ENCODE measurements at places on chromosomes 5 and 9.

- DNase-seq, result no peak
These were observed 19.8 kb downstream of the LECT2 start for GRCh38 chr5:135934939-135935338.

DNA sequence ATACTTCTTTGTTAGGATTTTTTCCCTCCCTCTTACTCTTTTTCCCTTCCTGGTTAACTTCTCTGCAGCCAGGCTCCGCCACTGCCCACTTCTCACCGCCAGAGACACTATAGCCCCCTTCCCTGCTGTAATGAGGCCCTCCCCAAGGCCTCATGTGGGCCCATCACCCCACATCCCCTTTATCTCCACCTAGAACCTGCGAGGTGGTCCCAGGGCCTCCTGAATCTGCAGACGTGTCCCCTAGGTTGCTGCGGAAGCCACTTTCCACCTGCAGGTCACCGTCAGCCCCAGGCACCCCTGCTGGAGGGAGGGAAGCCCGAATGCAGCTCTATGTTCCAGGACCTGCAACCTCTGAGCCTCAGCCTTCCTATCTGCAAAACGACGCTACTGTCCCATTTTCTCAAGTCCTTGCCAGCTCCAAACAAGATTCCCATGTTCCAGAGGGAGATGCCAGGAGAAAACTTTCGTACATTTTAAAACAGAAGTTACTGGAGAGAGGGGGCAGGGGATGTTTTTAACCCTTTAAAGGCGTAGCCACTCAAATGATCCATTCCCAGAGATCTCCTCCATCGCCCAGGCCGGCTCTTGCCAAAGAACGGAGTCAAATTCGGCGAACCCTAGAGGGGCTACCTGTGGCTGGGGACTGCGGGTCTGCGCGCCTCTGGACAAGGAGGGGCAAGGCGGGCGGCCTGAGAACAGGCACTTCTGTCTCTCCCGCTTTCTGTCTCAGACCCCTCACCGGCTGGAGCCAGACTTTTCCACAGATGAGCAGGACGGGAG, 929 bp downstream of the SH3PXD2B start:
- peak; percentile 34 for DNase-seq

DNA sequence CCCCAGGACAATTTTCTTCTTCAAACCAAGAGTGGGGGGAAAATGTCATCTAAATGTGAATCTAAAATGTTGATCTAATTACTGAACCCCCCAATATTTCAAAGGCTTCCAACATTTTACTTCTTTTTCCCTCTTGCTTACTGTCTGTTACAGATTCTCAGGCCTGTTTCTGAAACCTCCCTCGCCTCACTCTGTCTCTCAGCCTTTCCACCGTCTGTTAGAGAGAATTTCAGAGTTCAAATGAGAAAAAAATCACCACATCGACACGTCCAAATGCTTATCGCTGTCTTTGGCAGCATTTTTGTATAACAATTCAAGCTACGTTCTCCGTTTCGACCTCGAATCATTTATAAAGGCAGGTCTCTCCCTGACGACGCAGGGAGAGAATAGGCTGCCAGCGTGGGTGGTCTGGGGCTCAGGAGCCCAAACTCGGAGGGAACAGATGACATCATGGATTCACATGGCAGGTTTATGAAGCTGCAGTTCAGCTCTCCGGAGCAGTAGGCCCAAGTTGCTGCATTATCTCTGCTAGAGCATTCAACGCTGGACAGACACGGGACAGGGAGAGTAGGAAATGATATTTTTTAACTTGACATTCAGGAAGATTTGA, 139.8 kb downstream of the GAS1 start:
- DNase-seq, result no peak

DNA sequence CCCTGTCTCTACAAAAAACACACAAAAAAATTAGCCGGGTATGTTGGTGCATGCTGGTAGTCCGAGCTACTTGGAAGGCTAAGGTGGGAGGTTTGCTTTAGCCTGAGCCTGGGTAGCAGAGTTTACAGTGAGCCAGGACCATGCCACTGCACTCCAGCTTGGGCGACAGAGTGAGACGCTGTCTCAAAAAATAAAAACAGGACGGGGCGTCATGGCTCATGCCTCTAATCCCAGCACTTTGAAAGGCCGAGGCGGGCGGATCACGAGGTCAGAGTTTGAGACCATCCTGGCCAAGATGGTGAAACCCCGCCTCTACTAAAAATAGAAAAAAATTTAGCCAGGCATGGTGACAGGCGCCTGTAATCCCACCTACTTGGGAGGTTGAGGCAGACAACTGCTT, 40.3 kb downstream of the UBE2D2 start:
- no peak for DNase-seq

- DNase-seq, result no peak
These were observed 5.1 kb downstream of the ITGA2 start for GRCh38 chr5:52994266-52994665.

- no peak for DNase-seq
These were observed 45.0 kb downstream of the SECISBP2 start for GRCh38 chr9:89363311-89363670.

GRCh38 chr5:51172903-51173626, 210.2 kb upstream of the ISL1 start:
- no peak for DNase-seq

DNA sequence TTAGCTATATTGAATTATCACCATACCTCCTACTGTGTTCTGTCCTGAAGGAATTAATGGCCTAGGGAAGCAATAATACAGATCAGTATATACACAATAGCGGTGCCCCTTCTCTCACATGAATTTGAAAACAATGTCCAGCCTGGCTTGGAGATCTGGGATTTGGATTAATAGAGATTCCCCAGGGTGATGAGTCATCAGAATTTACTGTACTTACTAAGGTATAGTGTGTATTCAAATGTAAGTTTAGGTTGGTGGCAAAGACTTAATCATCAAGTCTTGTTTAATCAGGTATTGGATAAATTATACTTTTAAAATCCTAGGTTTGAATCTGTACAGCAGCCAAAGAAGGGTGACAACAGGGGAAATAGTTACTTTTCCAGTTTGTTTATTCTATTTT, 121.5 kb downstream of the FEM1C start:
- DNase-seq, result no peak

- no peak for DNase-seq
These were observed 850 bp upstream of the C6 start for GRCh38 chr5:41214182-41214581.

DNA sequence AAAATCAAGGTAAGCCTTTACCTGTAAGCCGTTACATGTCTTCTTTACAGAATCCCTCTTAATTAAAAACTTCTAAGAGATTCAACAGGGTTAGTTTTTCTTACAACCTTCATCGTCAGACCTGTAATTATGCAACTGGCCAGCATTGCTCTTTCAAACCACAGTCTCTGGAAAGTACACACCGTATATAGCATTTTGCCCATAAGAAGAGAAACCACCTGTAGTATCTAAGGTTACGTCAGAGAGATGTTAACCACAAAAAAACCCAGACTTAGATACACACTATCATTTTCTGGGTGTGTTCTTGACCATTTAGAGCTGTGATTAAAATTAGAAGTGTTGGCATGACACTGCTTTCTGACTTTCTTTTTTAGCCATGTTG, 140.0 kb downstream of the MUSK start:
- no peak for DNase-seq

DNA sequence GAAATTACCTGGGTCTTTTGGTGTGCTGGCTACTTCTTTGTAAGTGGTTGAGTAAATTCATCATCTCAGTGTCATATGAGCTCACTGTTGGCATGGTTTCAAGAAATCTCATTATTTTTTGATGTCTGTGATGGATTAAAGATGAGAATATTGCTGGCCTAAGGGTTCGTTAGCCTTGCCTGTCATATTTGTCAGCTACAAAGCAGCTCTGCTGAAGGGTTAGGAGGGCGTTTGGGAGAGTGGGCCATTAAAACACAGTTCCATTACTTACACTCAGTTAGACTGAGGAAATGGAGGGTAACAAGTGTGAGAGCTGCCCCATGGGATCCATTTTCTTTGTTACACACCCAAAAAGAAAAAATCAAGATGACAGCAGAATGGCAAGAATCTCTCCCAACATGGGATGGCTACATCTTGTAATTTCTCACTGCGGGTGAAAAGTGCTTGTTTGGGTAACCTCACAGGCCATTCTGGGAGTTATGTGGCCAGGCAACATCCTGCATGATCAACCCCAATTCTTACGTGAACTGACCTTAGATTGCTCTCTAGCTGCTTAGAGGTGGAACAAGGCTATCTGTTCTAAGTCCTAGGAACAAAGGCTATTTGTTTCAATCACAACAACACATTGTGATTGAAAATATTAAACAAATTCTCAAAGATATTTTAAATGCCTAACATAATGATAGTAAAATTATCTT, 609.5 kb upstream of the RGMB start:
- DNase-seq, result no peak

DNA sequence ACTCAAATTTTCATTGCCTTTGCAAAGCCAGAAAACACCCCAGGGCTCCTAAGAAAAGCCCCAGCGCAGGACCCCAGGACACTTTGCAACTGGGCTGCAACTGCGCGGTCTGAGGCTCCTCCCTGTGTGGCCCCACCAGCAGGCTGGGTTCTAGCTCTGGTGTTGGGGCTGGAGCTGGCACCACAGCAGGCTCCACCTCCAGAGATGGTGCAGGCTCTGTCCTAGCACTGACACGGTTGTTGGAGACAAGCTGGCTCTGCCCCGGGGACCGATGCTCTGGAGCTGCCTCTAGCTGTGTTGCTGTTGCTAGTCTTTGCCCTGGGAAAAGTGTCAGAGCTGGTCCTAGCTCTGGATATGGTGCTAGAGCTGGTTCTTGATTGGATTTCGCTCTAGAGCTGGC, 13.6 kb downstream of the LCN10 start:
- no peak for DNase-seq

DNA sequence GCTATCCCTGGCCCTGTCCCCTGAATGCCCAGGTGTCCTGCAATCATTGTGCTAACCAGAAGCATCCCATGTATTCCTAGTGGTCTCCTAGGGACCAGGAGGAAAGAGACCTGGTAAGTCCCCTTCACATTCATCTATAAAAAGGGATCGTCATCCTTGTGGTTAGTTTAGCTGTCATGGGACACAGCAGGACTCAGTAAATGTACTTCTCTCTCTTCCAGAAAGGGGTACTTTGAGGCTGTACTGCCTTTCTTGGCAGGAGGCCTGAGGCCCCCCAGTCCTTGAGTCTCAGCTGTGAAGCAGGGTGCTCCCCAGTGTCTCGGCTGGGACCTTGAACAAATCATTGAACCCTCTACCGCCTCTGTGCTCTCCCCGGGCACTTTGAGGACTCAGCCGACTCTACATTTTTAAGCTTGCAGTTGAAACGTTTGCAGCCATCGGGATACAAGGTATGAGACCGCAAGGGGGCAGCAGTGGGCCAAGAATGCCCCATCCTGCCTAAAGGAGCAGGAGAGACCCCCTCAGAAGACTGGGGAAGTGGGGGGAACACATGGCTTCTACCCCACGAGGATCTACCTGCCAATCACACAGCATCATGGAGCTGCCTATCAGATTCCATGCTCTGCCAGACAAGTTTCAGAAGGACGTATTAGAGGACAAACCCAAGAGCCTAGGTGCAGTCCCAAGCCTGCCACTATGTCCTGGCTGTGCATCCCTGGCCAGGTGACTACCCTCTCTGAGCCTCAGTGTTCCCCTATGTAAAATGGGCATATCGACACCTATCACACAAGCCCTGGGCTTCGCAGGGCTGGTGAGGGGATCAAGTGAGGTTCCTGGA, 2.4 kb upstream of the PHYKPL start:
- DNase-seq, result peak; percentile 63

- no peak for DNase-seq
These were observed 357.8 kb downstream of the KDM4C start for GRCh38 chr9:7115606-7116005.

DNA sequence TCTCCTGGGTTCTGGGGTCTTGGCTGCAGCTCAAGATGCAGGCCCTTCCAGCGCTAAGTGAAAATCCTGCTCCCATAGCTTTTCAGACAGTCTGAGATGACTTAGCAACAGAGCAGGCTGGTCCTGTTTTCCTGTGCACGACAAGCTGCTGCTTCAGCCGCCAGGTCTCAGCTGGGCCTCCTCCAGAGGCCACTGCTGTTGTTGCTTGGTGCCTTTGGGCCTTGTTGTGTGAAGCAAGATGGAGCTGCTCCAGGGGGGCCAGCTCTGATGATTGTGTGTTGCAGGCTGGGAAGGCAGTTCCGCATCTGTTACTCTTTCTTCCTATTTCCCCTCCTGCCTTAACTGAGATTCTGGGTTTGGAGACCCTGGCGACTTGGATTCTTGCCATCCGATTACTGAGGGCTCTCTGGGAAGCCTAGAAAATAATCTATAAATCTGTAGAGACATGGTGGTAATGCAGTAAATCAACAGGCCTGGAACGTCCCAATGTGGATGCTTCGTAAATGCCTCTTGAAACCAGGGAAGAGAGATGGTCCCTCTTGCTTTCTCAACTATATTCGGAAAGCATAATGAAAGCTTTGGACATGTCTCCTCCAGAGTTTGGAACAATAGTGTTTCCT, 3.2 kb downstream of the MAP1B start:
- DNase-seq, result no peak

DNA sequence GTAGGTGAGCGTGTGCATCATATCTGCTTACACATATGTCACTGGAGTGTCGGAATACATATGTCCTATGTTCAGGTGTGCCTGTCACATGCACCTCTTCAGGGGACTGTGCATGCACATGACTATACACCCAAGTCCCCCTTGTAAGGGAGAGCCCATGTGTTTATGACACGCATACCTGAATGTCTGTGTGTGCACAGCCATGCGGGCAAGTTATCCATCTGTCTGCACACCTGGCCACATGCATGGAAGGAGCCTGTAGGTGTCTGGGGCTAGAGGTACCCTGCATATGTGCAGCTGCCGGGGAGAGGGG, 622 bp upstream of the RGS14 start:
- DNase-seq, result no peak

GRCh38 chr5:93715761-93716160, 25.6 kb downstream of the POU5F2 start:
- no peak for DNase-seq

DNA sequence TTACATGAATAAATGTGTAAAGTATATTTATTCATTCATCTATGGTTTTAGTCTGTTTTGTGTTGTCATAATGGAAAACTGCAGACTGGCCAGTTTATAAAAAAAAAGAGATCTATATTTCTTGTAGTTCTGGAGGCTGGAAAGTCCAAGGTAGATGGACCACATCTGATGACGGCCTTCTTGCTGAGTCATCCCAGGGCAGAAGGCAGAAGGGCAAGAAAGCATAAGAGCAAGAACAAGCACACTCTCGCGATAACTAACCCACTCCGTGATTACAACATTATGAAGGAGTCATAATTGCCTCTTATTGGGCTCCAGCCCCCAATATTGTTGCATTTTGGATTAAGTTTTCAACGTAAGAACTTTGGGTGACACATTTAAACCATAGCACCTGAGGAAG, 180.4 kb upstream of the DAB2 start:
- DNase-seq, result no peak

- DNase-seq, result no peak
These were observed 84.6 kb upstream of the ANXA1 start for GRCh38 chr9:73067074-73067473.

DNA sequence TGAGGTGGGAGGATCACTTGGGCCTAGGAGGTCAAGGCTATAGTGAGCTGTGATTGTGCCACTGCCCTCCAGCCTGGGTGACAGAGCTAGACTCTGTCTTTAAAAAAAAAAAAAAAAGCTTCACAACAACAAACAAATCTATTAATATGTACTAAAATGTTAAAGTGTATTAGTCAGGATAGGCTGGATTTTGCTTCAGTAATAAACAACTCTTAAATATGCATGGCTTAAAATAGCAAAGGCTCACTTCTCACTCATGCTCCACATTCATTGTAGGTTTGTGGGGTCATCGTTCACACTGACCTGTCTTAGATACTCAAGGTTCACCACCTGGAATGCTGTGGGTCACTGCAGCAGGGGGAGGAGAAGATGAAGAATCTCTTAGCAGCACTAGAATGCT, 33.8 kb upstream of the COL15A1 start:
- DNase-seq, result no peak

Measured in dorsolateral prefrontal cortex (tissue), 122 donors.